ENCODE measurements at places on chromosomes 7 and 10. TPM values are rescaled to one million over a fixed set of nuclear protein-coding genes. Genes with fewer than 3 reads are reported as not detected.

GRCh38 chr7:105880571-105881330, 4.4 kb upstream of the ATXN7L1 start:
- no peak for DNase-seq

GRCh38 chr7:47435889-47436312, 146.0 kb downstream of the TNS3 start:
- DNase-seq = no peak

DNA sequence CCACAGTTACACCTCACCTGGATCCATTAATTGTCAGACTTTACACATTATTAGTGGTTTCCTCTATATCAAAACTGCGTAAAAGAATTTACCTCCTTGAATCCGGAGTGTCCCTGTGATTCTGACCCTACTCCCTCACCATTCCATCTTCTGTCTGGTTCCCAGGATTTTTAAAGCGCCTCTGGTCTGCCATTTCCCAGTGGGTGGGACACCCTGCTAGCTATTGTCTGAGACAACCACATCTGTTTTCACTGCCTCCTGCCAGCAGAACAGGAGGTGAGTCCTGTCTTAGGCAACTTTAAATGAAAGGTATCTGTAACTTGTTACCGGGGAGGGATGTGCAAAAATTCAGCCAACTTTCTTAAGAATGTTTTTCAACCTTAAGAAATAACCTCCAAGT, 2.3 kb downstream of the MACROH2A2 start:
- no peak for DNase-seq

- no peak for DNase-seq
These were observed 1.1 kb upstream of the GPER1 start for GRCh38 chr7:1086588-1087464.

SMARCD3 gene
- total RNA-seq = 88.7 TPM

ZNF488 gene
- total RNA-seq = 0.55 TPM

IL2RA gene
- total RNA-seq = not detected
